ENCODE measurements at places on chromosomes 11 and 22. TPM values are rescaled to one million over a fixed set of nuclear protein-coding genes. Genes with fewer than 3 reads are reported as not detected.

The CECR2 gene
- 3.1 TPM for total RNA-seq

The VSTM5 gene
- not detected for total RNA-seq

The KRTAP5-10 gene
- not detected for total RNA-seq

The SMTNL1 gene
- total RNA-seq: not detected

The TTC9C gene
- 12.9 TPM for total RNA-seq

The NOX4 gene
- 3.5 TPM for total RNA-seq

The CATSPERZ gene
- total RNA-seq: not detected

GRCh38 chr11:100396266-100396665 is 290.8 kb upstream of the ARHGAP42 start:
- DNase-seq: no peak
- no peaks in the 10 kb centered on the region for H3K27me3 ChIP-seq
- H3K36me3 ChIP-seq: no peaks in the 10 kb centered on the region
- H3K4me1 ChIP-seq: no peaks in the 10 kb centered on the region
- no peak overlapping the region for H3K4me3 ChIP-seq

- no peaks in the 10 kb centered on the region for H3K36me3 ChIP-seq
- peaks cover 12% of the 10 kb centered on the region for H3K4me1 ChIP-seq
- no peaks in the 10 kb centered on the region for H3K27me3 ChIP-seq
- no peak overlapping the region for H3K4me3 ChIP-seq
- DNase-seq: no peak
These were observed 199.1 kb downstream of the SWAP70 start for GRCh38 chr11:9862981-9863380.

GRCh38 chr11:75878933-75879332 is 63.9 kb downstream of the UVRAG start:
- H3K36me3 ChIP-seq: peaks cover 10% of the 10 kb centered on the region
- no peaks in the 10 kb centered on the region for H3K27me3 ChIP-seq
- H3K27ac ChIP-seq: no peak overlapping the region
- peaks cover 28% of the 10 kb centered on the region for H3K4me1 ChIP-seq
- DNase-seq: no peak

DNA sequence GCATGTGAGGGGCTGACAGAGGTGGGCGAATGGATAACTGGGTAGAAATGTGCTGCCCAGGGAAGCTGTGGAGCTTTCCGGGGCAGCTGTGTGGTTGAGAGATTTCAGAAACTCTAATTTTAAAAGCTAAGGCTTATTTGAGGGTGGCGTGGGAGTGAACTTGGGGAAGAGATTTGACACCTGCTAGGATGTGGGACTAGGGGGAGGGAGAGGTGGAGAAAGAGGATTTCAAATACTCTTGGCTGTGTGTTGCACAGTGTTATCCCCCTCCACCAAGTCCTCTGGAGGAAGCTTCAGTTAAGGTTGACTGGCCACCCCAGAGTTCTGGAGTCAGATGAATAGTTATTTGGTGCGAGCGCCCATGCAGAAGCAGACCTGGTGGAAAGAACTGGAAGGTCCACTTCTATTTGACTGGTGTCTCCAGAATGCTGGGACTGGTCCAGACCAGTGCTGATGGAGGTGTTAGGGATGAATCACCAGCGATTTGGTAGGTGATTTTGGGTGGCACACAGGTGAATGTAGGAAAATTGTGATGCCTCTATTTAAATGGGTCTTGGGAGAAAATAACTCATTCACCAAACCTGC is 72.8 kb upstream of the ALX4 start:
- DNase-seq: no peak
- peaks cover 25% of the 10 kb centered on the region for H3K27me3 ChIP-seq
- H3K4me1 ChIP-seq: no peaks in the 10 kb centered on the region
- no peak overlapping the region for H3K4me3 ChIP-seq
- no peaks in the 10 kb centered on the region for H3K36me3 ChIP-seq

- H3K4me1 ChIP-seq: no peaks in the 10 kb centered on the region
- no peak overlapping the region for H3K4me3 ChIP-seq
- H3K36me3 ChIP-seq: no peaks in the 10 kb centered on the region
- no peak overlapping the region for H3K27ac ChIP-seq
- no peak for DNase-seq
These were observed 791.2 kb downstream of the BRD1 start for GRCh38 chr22:49036513-49036912.

DNA sequence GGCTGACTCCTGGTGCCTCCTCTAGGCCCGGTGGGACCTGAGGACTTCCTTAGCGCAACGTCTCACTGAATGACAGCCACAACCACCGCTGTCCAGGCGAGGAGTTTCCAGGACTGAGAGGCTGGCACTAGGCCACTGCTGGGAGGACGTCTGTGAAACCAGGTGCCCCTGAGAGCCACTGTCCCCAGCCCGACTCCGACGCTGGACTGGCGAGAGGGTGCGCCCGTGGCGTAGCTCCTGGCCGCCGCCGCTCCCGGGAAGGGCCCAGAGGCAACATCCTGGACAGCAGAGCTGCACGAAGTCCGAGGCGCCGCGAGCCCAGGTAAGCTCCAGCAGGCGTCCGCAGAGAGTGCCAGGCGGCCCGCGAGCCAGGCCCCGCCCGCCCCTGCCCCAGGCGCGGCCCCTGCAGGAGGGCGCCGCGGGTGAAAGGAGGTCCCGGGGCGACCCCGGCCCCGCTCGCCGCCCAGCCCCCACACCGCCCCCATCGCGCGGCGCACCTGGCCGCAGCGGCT is 525 bp downstream of the DGCR2 start:
- H3K27me3 ChIP-seq: no peaks in the 10 kb centered on the region
- DNase-seq: peak; percentile 66
- H3K27ac ChIP-seq: peak overlapping the region; percentile 97
- H3K36me3 ChIP-seq: no peaks in the 10 kb centered on the region

DNA sequence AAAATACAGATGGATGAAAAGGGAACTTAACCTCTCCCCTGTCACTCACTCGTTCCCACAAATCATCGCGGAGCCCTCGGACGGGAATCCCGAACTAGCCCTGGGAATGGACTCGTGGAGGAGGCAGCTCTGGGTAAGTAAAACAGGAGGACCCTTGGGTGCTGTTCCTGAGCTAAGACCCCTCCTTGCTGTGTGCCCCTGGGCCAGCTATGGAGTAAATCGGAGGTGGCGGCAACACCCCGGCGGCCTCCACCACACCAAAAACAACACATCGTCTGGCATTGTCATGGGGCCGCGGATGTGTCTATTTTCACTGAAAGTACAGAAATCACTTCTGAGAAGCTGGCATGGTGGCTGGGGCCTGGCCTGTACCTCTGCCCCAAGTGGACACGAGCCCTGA is 12.1 kb downstream of the CPT1A start:
- H3K36me3 ChIP-seq: peaks cover 4% of the 10 kb centered on the region
- H3K4me3 ChIP-seq: no peak overlapping the region
- H3K27ac ChIP-seq: no peak overlapping the region
- H3K4me1 ChIP-seq: peaks cover 77% of the 10 kb centered on the region
- DNase-seq: no peak

DNA sequence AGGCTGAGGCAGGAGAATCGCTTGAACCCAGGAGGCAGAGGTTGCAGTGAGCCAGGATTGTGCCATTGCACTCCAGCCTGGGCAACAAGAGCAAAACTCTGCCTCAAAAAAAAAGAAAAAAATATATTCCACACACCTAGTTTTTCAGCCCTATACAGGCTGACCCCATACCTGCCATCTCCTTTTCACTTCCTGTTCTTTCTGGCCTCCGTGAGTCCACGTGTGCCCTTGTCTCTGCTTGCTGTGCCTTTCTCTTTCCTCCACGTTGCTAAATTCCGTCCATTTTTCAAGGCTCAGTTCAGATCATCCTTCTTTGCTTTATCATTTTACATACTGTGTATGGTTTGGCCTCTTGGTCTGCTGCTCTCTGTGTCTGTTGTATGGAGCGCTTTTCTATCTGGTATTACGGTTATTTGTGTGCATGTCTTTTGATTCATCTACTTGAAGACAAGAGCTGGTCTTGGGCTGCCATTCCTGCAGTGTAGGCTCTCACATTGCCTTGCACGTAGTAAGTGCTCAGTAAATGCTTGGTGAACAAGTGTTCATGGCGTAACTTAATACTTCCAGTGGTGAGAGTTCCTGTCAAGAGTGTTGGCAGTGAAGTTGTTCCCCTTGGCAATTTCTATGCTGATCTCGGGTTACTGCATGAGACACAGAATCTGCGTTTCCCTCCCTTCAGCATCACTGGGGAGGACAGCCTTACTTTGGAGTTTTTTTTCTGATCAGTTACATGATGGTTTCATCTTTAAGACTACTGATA is 57.5 kb downstream of the PTPRJ start:
- no peak for DNase-seq
- H3K4me1 ChIP-seq: peaks cover 22% of the 10 kb centered on the region
- H3K36me3 ChIP-seq: no peaks in the 10 kb centered on the region
- H3K27ac ChIP-seq: no peak overlapping the region
- H3K27me3 ChIP-seq: no peaks in the 10 kb centered on the region

- no peaks in the 10 kb centered on the region for H3K36me3 ChIP-seq
- H3K4me3 ChIP-seq: no peak overlapping the region
- no peaks in the 10 kb centered on the region for H3K27me3 ChIP-seq
- no peak overlapping the region for H3K27ac ChIP-seq
These were observed 46.2 kb upstream of the A4GALT start for GRCh38 chr22:42766860-42767259.

DNA sequence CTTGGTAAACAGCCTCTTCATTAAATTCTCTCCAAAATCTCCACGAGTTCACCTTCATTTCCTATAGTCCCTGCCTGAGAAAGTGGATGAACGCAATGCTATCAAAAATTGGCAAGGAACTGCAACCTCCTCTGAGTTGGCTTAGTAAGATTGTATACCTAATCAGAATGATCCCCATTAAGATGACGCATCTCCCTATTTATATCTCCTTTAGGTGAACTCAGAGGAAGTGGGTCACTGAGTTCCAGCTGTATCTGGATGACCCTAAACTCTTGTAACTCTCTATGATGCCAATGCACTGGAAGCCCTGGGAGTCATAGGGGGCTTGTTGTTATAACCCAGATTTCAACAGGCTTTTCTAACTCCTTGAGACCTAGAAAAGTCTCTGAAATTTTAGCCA is 48.2 kb downstream of the OR10A6 start:
- H3K4me3 ChIP-seq: no peak overlapping the region
- no peak for DNase-seq
- H3K27me3 ChIP-seq: peaks cover 13% of the 10 kb centered on the region
- H3K4me1 ChIP-seq: no peaks in the 10 kb centered on the region

- H3K4me3 ChIP-seq: no peak overlapping the region
- H3K27ac ChIP-seq: no peak overlapping the region
- H3K27me3 ChIP-seq: no peaks in the 10 kb centered on the region
- no peak for DNase-seq
These were observed 10.3 kb downstream of the OR10D3 start for GRCh38 chr11:124193221-124194010.

DNA sequence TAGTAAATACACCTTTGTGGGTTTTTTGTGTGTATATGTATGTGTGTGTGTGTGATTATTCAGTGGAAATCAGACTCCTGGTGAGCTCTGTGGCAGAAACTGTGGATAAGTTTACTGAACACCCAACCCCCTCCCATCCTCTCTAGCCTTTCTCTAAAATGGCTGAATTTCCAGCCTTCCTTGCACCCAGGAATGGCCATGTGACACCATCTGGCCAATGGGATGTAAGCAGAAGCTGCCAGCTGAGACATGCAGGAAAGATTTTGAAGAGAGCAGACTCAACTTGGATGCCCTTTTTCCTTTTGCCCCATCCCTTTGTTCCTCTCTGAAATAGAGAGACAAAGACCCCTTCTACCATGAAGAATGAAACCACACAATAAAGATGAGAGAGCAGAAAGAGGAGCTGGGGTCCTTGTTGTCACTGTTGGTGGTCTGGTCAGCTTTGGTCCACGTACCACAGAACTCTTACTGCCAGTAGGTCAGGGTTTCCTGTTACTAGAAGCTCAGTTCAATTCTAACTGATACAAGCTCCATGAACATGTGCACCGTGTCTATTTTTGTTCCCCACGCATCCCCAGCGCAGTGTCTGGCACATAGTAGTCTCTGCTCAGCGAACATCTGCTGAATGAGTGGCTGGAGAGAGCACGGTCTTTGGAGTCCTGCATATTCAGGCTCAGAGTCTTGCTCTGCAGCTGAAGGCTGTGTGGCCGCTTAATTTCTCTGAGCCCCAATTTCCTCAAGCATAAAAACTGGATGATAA is 57.5 kb downstream of the SEZ6L start:
- no peaks in the 10 kb centered on the region for H3K36me3 ChIP-seq
- no peak overlapping the region for H3K27ac ChIP-seq

GRCh38 chr11:2396471-2396870 is 4.1 kb upstream of the TSSC4 start:
- H3K4me1 ChIP-seq: peaks cover 61% of the 10 kb centered on the region
- DNase-seq: no peak
- H3K4me3 ChIP-seq: no peak overlapping the region
- no peaks in the 10 kb centered on the region for H3K27me3 ChIP-seq
- H3K27ac ChIP-seq: no peak overlapping the region

DNA sequence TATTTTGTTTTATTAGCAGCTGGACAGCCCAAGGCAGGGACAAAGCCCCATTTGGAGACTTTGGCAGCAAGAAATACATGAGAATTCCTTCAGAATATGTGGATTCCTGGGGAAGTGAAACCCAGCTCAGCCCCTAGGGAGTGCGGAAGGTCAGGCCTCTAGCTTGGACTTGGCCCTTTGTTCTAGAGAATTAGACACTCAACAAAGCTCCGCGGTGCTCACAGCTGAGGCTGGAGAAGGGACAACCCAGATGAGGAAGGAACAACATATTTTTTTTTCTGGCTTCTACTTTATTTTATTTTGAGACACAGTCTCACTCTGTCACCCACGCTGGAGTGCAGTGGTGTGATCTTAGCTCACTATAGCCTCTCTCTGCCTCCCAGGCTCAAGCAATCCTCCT is 44.7 kb upstream of the SEPTIN5 start:
- no peaks in the 10 kb centered on the region for H3K36me3 ChIP-seq
- no peak overlapping the region for H3K4me3 ChIP-seq
- peak overlapping the region; percentile 66 for H3K27ac ChIP-seq

- no peak overlapping the region for H3K27ac ChIP-seq
- H3K4me1 ChIP-seq: peaks cover 6% of the 10 kb centered on the region
- DNase-seq: no peak
- no peaks in the 10 kb centered on the region for H3K36me3 ChIP-seq
These were observed 26.4 kb upstream of the LRRC55 start for GRCh38 chr11:57155400-57155799.

DNA sequence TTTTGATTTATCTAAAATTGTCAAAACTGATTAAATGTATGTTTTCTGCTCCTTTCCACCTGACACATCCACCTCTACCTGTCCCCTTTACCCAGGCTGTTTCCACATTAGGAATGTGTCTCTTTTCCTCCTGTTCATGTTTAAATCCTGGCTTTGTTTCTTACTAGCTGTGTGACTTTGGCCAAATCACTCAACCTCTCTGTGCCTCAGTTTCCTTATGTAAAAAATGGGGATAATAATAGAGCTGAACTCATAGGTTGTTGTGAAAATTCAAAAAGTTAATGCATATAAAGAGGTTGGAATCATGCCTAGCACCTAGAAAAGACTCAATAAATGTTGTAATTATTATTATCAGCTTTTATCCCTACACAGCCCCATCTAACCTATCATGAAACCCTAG is 136.8 kb downstream of the NXPE2 start:
- DNase-seq: no peak
- H3K27me3 ChIP-seq: peaks cover 34% of the 10 kb centered on the region
- H3K4me1 ChIP-seq: no peaks in the 10 kb centered on the region
- H3K27ac ChIP-seq: no peak overlapping the region
- no peak overlapping the region for H3K4me3 ChIP-seq

- no peaks in the 10 kb centered on the region for H3K27me3 ChIP-seq
- peaks cover 58% of the 10 kb centered on the region for H3K4me1 ChIP-seq
- DNase-seq: peak; percentile 78
- no peaks in the 10 kb centered on the region for H3K36me3 ChIP-seq
- no peak overlapping the region for H3K4me3 ChIP-seq
- H3K27ac ChIP-seq: peak overlapping the region; percentile 12
These were observed 13.3 kb downstream of the CREB3L1 start for GRCh38 chr11:46290598-46291309.

GRCh38 chr11:70409437-70409836 is 11.1 kb downstream of the CTTN start:
- H3K4me1 ChIP-seq: peaks cover 68% of the 10 kb centered on the region
- peaks cover 94% of the 10 kb centered on the region for H3K36me3 ChIP-seq
- peak overlapping the region; percentile 86 for H3K27ac ChIP-seq
- no peak overlapping the region for H3K4me3 ChIP-seq
- no peaks in the 10 kb centered on the region for H3K27me3 ChIP-seq
